Esophagus squamous epithelium (tissue), 5 donors: ENCODE measurements at places on chromosomes 11 and 22.

- H3K27ac ChIP-seq, result no peak overlapping the region
- no peak overlapping the region for H3K4me3 ChIP-seq
- no peak for DNase-seq
- no peaks in the 10 kb centered on the region for H3K27me3 ChIP-seq
- peaks cover 25% of the 10 kb centered on the region for H3K4me1 ChIP-seq
- no peaks in the 10 kb centered on the region for H3K36me3 ChIP-seq
These were observed 2.7 kb upstream of the RCE1 start for GRCh38 chr11:66840317-66841091.

GRCh38 chr11:32088117-32088941, 2.5 kb upstream of the RCN1 start:
- peak overlapping the region; percentile 47 for H3K27ac ChIP-seq
- H3K36me3 ChIP-seq, result no peaks in the 10 kb centered on the region
- H3K4me1 ChIP-seq, result peaks cover 15% of the 10 kb centered on the region
- no peak overlapping the region for H3K4me3 ChIP-seq

DNA sequence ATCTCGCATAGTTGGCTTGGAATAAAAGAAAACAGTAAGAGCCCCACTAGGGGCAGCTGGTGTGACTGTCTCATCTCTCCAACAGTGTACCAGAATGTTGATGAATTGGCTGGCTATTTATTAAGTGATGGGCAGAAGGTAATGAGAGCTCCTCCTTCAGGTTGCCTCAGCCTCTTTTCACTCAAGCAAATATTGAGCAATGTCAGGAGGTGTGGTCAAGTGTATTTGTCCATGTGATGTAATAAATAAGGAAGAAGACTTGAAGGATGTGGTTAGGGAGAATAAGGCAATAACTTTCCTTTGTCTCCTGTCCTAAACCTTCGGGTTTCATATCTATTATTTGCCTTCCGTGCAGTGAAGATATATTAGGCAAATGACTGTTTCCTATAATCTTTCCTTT, at the start of gene TCN1:
TCN1 (minus strand) TSS at position 91 of the 400 bp plus-strand sequence; CDS start at position 74, 17 bp downstream.
- H3K4me1 ChIP-seq, result peaks cover 4% of the 10 kb centered on the region
- H3K36me3 ChIP-seq, result no peaks in the 10 kb centered on the region
- no peaks in the 10 kb centered on the region for H3K27me3 ChIP-seq
- peak within 1 kb of the TSS; percentile 71 for H3K27ac ChIP-seq
- no peak within 1 kb of the TSS for H3K4me3 ChIP-seq

- no peaks in the 10 kb centered on the region for H3K27me3 ChIP-seq
- no peak for DNase-seq
- no peak overlapping the region for H3K27ac ChIP-seq
- no peaks in the 10 kb centered on the region for H3K4me1 ChIP-seq
- no peaks in the 10 kb centered on the region for H3K36me3 ChIP-seq
These were observed 364.1 kb upstream of the PITPNB start for GRCh38 chr22:28283068-28283654.

DNA sequence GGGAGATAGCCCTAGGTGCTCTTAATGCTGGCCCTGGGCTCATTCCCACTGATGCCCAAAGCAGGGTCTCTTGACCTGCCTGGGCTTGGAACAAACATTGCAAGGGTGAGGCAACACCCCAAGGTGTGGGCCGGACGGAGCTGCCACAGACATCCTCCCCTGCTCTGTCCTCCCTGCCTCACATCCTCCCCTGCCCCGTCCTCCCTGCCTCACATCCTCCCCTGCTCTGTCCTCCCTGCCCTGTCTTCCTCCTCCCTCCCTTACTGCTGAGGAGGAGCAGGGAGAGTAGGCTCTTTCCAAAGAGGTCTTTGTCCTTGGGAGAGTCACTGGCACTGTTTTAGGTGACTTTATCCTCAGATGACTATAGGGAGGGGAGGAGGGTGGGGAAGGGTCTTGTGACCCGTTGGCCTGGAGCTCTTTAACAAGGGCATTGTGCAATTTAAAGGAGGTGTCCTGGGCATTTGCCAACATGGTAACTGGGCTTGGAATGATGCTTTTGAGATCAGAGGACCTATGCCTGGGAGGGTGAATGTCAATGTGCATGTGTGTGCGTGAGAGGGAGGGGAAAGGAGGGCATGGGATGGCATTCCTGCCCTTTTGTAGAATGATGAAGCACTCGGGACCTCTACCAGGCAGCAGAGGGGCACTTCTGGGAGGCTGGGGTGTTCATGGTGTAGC, 700 bp downstream of the FAM180B start:
- H3K27me3 ChIP-seq, result no peaks in the 10 kb centered on the region
- no peak overlapping the region for H3K27ac ChIP-seq
- DNase-seq, result no peak
- peaks cover 25% of the 10 kb centered on the region for H3K36me3 ChIP-seq
- H3K4me1 ChIP-seq, result peaks cover 13% of the 10 kb centered on the region
- H3K4me3 ChIP-seq, result no peak overlapping the region

DNA sequence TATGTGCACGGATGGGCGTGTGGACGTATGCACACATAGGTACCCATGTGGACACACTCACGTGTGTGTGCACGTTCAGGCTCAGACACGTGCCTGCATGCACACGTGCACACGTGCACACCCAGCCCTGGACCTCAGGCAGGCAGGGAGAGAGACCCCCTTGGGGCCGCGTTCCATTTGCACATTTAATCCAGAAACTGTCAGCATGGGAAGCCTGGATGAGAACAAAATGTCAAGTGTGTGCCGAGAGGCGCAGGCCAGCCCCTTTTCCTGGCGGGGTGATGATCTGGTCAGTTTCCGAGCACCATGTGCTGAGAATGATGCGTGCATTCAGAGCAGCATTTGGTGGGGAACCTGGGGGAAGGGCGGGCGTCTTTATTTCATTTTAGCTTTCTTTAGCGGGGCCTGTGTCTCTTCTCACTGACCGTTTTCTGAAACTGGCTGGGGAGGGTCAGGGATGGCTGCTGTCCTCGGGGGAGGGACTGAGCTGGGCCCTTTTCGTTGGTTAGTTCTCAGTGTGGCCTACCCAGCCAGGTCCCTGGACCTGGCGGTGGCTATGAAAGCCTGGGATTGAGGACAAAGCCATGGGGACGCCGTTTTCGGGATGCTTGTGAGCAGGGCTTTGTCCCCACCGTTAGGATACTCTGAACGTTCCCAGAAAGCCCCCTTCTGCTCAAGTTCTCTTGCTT, 96.3 kb downstream of the KCNQ1 start:
- H3K36me3 ChIP-seq, result no peaks in the 10 kb centered on the region
- no peak overlapping the region for H3K4me3 ChIP-seq
- H3K27me3 ChIP-seq, result no peaks in the 10 kb centered on the region
- no peak for DNase-seq

- peaks cover 42% of the 10 kb centered on the region for H3K4me1 ChIP-seq
- H3K27me3 ChIP-seq, result no peaks in the 10 kb centered on the region
- no peak overlapping the region for H3K4me3 ChIP-seq
- no peak for DNase-seq
These were observed 28.5 kb downstream of the MAML2 start for GRCh38 chr11:96314326-96315020.

DNA sequence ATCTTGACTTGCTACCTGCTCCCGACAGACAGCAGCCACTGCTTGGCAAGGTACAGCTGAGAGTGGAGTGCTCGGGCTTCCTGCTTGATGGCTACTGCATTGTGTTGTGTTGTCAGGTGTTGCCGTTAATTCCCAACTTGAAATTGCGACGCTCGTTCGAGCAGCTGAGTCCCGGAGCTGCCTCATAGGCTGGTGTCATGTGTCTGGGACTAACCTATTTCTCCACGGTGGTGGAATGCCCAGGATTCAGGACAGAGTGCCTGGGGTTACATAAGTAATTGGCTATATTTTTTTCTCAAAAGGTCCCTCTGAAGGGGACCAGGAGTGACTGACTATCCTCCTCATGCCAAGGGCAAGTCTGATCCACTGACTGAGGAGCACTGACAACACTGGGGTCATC, 18.5 kb downstream of the COMMD9 start:
- no peaks in the 10 kb centered on the region for H3K36me3 ChIP-seq
- H3K4me1 ChIP-seq, result no peaks in the 10 kb centered on the region
- H3K27ac ChIP-seq, result no peak overlapping the region

- no peak overlapping the region for H3K27ac ChIP-seq
- no peaks in the 10 kb centered on the region for H3K27me3 ChIP-seq
- H3K4me3 ChIP-seq, result no peak overlapping the region
- no peaks in the 10 kb centered on the region for H3K4me1 ChIP-seq
- H3K36me3 ChIP-seq, result no peaks in the 10 kb centered on the region
These were observed 151.1 kb downstream of the JRKL start for GRCh38 chr11:96540875-96541274.

DNA sequence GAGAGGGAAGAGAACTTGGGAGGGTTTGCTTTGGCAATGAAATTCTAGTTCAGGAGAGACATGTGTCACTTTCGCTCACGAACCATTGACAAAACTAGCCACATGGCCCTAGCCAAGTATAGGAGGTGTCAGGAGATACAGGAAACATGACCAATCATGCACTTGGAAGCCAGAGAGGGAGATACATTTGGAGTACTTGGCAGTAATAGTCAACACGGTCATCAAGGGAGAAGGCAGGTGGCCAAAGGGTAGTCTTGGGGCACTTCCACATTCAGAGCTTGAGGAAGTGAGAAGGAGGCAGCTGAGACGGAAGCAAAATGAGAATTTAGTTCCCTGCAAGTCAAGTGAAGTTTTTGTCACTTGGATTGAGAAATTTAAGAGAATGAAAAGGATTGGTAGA, 26.4 kb upstream of the KIRREL3 start:
- no peak overlapping the region for H3K4me3 ChIP-seq
- H3K4me1 ChIP-seq, result no peaks in the 10 kb centered on the region
- H3K27ac ChIP-seq, result no peak overlapping the region

DNA sequence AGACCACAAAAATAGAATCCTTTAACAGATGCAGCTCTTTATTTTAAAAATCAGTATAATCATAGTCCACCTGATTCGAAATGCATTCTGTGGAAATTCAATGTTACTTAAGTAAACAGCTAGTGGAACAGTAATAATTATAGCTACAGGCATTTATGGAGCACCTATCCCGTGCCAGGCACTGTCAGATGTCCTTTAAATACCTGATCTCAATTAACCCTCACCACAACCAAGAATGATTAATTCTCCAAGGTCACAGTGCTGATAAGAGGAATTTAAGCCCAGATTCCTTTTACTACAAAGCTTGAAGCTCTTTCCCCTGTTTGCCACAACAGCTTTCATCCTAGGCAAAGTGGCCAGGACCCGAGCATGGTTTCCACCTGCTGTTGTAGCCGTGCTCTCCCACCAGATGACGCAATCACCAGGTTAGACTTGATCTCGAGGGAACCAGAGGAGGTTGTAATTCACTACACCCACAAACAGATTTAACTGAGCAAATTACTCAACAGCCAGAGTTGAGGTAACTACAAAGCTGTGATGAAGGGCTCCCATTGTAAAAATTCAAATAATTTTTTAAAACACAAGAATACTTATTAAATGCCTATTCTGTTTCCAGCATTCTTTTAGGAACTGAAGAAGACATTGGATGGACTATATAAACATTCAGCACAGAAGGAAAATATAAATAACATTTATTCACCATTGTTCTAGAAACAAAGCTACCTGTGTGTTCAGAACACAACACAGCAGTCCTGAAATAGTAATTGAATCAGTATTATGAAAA, 10.3 kb downstream of the PRDM10 start:
- peaks cover 25% of the 10 kb centered on the region for H3K4me1 ChIP-seq
- no peaks in the 10 kb centered on the region for H3K27me3 ChIP-seq
- DNase-seq, result no peak
- H3K36me3 ChIP-seq, result no peaks in the 10 kb centered on the region

- H3K4me3 ChIP-seq, result no peak overlapping the region
- H3K4me1 ChIP-seq, result no peaks in the 10 kb centered on the region
- H3K27ac ChIP-seq, result no peak overlapping the region
- no peaks in the 10 kb centered on the region for H3K36me3 ChIP-seq
- DNase-seq, result no peak
These were observed 89.9 kb downstream of the OR4A15 start for GRCh38 chr11:55457641-55458040.

GRCh38 chr22:18012531-18012930, 11.8 kb downstream of the MICAL3 start:
- no peaks in the 10 kb centered on the region for H3K36me3 ChIP-seq
- no peak overlapping the region for H3K27ac ChIP-seq
- no peak for DNase-seq

GRCh38 chr11:89490981-89491690, at the start of gene NOX4:
TSS of gene NOX4 (minus strand) at chr11:89491375. CDS start at chr11:89491246, 129 bp downstream.
- no peaks in the 10 kb centered on the region for H3K4me1 ChIP-seq
- no peaks in the 10 kb centered on the region for H3K36me3 ChIP-seq
- no peaks in the 10 kb centered on the region for H3K27me3 ChIP-seq
- peak within 1 kb of the TSS; percentile 60 for H3K27ac ChIP-seq
- no peak for DNase-seq

- H3K27ac ChIP-seq, result no peak overlapping the region
- no peaks in the 10 kb centered on the region for H3K4me1 ChIP-seq
- no peaks in the 10 kb centered on the region for H3K27me3 ChIP-seq
- no peaks in the 10 kb centered on the region for H3K36me3 ChIP-seq
- H3K4me3 ChIP-seq, result no peak overlapping the region
These were observed 17.6 kb upstream of the CALCB start for GRCh38 chr11:15055620-15056356.

GRCh38 chr11:36060926-36061325, 117.1 kb downstream of the LDLRAD3 start:
- H3K27me3 ChIP-seq, result no peaks in the 10 kb centered on the region
- no peak overlapping the region for H3K4me3 ChIP-seq
- no peaks in the 10 kb centered on the region for H3K4me1 ChIP-seq
- no peak overlapping the region for H3K27ac ChIP-seq

DNA sequence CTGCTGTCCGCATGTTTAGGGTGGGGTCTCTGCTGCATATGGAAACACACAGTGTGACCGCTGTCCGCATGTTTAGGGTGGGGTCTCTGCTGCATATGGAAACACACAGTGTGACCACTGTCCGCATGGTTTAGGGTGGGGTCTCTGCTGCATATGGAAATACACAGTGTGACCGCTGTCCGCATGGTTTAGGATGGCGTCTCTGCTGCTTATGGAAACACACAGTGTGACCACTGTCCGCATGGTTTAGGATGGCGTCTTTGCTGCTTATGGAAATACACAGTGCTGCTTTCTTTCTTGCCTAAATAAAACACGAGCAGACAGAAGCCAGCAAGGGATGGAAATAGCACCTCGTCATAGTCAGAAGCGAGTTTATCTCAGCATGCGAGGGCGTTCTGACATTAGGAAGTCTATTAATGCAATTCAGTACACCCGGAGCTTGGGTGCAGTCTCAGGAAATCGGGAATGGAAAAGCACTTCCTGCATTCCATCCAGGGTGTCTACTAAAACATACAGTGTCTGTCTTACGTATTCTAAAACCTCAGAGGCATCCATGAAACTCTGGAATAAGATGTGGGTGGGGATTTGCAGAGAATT, 32.6 kb upstream of the TOLLIP start:
- no peaks in the 10 kb centered on the region for H3K27me3 ChIP-seq
- no peak overlapping the region for H3K4me3 ChIP-seq
- DNase-seq, result no peak
- H3K27ac ChIP-seq, result no peak overlapping the region

GRCh38 chr22:27540247-27540646, 261.3 kb downstream of the MN1 start:
- H3K27me3 ChIP-seq, result no peaks in the 10 kb centered on the region
- DNase-seq, result no peak
- H3K36me3 ChIP-seq, result no peaks in the 10 kb centered on the region
- no peak overlapping the region for H3K4me3 ChIP-seq
- no peaks in the 10 kb centered on the region for H3K4me1 ChIP-seq
- no peak overlapping the region for H3K27ac ChIP-seq
